ENCODE measurements at places on chromosomes 4 and X. TPM values are rescaled to one million over a fixed set of nuclear protein-coding genes. Genes with fewer than 3 reads are reported as not detected.

DNA sequence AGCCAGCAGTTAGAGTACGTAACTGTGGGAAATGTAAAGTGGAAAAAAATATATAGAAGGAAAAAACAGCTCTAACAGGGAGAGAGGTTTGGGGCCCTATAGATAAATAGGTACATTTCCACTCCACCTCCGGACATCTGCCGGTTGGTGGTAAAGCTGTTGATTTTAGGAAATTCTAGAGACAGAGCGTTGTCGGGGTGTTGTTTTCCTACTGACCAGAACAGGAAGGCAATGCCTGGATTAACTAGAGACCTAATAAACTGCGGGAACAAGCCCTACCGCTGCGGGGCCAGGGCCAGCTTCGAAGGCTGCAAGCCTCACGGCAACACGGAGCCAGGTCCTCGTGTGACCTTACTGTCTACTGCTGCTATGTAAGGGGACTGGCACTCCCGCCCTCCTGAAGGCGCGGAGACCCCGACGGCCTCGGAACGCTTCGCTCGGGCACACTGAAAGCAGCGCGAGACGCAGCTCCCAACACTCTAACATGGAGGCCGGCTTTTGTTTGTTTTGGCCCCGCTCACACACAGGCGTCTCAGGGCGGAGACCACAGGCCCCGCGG is 702 bp upstream of the CDKN2AIP start:
- peak overlapping the region; percentile 61 for H3K27ac ChIP-seq
- peak overlapping the region; percentile 82 for H3K4me3 ChIP-seq
- no peaks in the 10 kb centered on the region for H3K27me3 ChIP-seq
- H3K36me3 ChIP-seq = peaks cover 21% of the 10 kb centered on the region
- H3K4me1 ChIP-seq = peaks cover 22% of the 10 kb centered on the region

GRCh38 chrX:47815901-47816845 is 20.5 kb upstream of the ZNF81 start:
- H3K27me3 ChIP-seq = 0 out of 2 replicates have a peak, but pooled peaks cover 2% of the 10 kb centered on the region
- H3K27ac ChIP-seq = no peak overlapping the region
- H3K4me3 ChIP-seq = no peak overlapping the region
- no peaks in the 10 kb centered on the region for H3K4me1 ChIP-seq
- H3K36me3 ChIP-seq = no peaks in the 10 kb centered on the region

UGT8 gene
- not detected for total RNA-seq

DNA sequence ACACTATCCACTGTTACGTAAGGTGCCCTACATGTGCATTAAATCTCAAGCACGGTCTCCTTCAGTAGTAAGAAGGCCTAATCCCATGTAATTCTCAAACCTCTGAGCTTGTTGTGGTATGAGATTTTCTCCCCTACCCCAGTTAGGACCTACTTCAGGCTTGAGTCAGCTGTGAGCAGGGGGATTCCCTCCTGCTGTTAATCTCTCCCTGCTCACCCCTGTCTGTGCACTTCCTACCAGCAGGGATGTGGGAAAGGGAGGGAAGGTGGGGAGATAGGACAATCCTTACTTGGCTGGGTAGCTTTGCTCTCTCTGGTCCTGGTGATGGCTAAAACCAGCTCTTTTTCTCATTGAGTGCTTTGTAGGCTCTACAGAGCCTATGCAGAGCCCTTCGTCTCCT is 60.8 kb downstream of the PALLD start:
- H3K36me3 ChIP-seq = no peaks in the 10 kb centered on the region
- DNase-seq = no peak
- no peak overlapping the region for H3K27ac ChIP-seq
- no peaks in the 10 kb centered on the region for H3K27me3 ChIP-seq
- H3K4me1 ChIP-seq = no peaks in the 10 kb centered on the region
- no peak overlapping the region for H3K4me3 ChIP-seq

MAGEE2 gene
- total RNA-seq = not detected

CT45A5 gene
- total RNA-seq = not detected

- H3K4me3 ChIP-seq = no peak overlapping the region
- DNase-seq = no peak
- H3K27ac ChIP-seq = no peak overlapping the region
- H3K27me3 ChIP-seq = no peaks in the 10 kb centered on the region
- no peaks in the 10 kb centered on the region for H3K36me3 ChIP-seq
Measured at GRCh38 chrX:2351999-2352995, 148.5 kb downstream of the DHRSX start.

DNA sequence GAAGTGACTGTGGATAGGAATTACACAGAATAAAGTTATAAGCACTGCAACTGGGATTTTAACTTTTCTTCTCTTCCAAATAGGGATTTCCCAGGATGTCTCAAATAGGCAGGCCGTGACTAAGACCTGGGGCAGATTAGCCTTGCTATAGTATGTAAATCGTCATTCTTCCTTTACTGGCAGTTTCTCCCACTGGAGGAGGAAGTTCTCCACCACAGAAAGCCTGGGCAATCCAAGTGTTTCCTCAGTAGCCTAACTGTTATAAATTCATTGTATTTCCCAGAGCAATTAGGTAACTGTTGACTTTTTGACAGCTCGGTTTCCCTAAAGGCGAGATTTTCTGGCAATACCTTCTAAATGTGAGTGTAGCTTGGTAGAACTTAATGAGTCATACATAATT is at the start of gene TNIP3:
Gene TNIP3, minus strand, starts transcription at position 31 of the 400 bp plus-strand sequence. CDS start 196 bp downstream, outside the sequence.
- H3K4me3 ChIP-seq = no peak within 1 kb of the TSS
- H3K36me3 ChIP-seq = no peaks in the 10 kb centered on the region
- H3K27me3 ChIP-seq = 0 out of 2 replicates have a peak, but pooled peaks cover 1% of the 10 kb centered on the region
- H3K4me1 ChIP-seq = no peaks in the 10 kb centered on the region
- H3K27ac ChIP-seq = no peak within 1 kb of the TSS

LRIT3 gene
- 0.19 TPM for total RNA-seq

DNA sequence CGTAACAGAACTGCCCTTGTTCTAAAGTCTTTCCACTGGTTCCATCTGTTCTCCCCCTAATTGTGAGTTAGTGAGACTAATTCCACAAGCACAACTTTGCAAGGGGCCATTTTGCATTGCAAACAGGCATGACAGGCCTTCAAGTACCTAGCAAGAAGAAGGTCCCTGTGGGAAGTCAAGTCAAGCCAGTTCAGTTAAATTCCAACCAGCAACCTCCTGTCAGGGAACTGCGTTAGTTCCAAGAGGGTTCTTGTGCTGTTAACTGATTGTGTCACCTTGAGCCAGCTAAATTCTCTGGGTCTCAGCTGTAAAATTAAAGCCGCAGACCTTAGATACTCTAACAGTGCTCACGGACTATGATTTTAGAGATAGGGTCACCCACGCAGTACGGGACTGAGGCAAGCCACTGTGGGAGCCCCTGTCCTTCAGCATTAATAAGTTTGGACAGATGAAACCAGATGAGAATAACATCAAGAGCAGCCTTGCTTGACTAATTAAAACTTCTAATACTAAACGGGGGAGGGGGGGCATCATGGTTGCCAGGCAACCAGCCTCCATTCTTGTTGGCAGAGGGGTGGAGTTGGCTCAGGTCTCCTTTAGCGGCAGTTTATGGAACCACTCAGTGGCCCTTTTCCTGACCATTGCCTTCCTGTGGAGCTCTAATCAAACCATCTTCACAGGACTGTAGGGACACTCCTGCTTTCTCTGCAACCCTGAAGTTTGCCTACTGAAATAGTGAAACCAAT is 24.1 kb upstream of the TMEM150C start:
- DNase-seq = no peak
- no peaks in the 10 kb centered on the region for H3K27me3 ChIP-seq
- peaks cover 4% of the 10 kb centered on the region for H3K4me1 ChIP-seq
- no peak overlapping the region for H3K4me3 ChIP-seq
- no peak overlapping the region for H3K27ac ChIP-seq

ARSJ gene
- not detected for total RNA-seq

DNA sequence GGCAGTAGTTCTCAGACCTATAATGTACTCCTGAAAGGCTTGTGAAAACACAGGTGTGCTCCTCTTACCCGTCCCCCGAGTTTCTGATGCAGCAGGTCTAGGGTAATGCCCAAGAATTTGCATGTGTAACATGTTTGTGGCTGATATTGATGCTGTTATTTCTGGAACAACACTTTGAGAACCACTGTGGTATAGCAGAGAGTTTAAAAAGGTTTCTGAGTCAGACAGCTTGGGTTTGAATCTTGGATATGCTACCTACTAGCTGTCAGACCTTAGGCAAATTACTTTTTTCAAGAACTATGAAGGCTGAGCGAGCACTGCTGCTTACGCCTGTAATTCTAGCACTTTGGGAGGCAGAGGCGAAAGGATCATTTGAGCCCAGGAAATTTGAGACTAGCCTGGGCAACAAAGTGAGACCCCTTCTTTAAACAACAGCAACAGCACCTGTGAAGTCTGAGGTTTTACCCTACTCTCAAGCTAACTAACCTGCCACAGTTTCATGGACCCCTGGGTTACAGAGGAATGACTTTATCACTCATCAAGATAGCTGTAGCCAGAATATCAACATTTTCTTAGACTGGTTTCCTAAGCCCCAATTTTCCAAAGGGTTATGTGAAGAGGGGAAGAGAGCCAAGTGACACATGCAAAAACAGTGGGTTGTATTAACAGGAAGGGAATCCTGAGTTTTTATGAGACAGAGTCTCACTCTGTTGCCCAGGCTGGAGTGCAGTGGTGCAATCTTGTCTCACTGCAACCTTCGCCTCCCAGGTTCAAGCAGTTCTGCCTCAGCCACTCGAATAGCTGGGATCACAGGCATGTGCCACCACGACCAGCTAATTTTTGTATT is 5.1 kb downstream of the AFF1 start:
- peak overlapping the region; percentile 34 for H3K4me3 ChIP-seq
- H3K27ac ChIP-seq = no peak overlapping the region
- H3K27me3 ChIP-seq = no peaks in the 10 kb centered on the region
- peak; percentile 58 for DNase-seq

DNA sequence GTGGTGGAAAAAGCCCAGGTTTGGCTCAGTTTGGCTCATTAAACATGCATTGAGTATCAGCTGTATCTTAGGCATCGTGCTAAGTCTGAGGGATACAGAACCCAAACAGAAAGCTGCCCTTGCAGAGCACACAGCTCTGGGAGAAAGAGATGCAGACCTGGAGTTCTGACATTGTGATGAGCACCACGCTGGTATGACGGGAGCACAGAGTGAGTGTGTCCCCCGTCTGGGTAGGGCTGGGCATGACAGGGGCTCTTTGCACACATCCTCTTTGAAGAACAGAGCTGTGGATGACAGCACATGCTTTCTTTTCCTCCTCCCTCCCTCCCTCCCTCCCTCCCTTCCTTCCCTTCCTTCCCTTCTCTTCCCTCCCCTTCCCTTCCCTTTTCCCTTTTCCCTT is 52.2 kb downstream of the CLCN4 start:
- no peak overlapping the region for H3K27ac ChIP-seq
- H3K4me1 ChIP-seq = no peaks in the 10 kb centered on the region
- no peak overlapping the region for H3K4me3 ChIP-seq
- H3K36me3 ChIP-seq = no peaks in the 10 kb centered on the region

GRCh38 chr4:84857296-84857695 is 109.2 kb downstream of the WDFY3 start:
- H3K4me1 ChIP-seq = no peaks in the 10 kb centered on the region
- H3K36me3 ChIP-seq = no peaks in the 10 kb centered on the region
- DNase-seq = no peak
- H3K4me3 ChIP-seq = no peak overlapping the region
- H3K27me3 ChIP-seq = no peaks in the 10 kb centered on the region

DNA sequence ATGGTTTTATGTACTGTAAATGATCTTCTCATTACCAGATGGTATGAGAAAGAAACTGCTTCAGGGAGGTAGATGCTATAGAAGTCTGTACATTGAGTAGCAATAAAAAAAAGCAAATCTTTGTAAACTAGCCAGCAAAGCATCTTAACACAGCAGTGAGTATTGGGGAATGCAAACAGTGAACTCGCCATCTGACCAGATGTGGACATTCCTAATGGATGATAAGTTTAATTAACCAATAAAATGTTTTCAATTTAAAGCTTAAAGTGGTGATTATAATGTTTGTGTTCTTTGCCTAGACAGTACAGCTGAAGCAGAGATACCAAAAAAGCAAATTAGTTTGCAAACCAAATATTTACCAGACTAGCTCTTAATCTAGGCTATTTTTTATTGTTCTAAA is 1144.2 kb downstream of the FAT4 start:
- DNase-seq = no peak
- H3K27ac ChIP-seq = no peak overlapping the region
- H3K27me3 ChIP-seq = no peaks in the 10 kb centered on the region
- no peaks in the 10 kb centered on the region for H3K4me1 ChIP-seq
- no peaks in the 10 kb centered on the region for H3K36me3 ChIP-seq
